ENCODE measurements at places on chromosomes 7 and 10.

DNA sequence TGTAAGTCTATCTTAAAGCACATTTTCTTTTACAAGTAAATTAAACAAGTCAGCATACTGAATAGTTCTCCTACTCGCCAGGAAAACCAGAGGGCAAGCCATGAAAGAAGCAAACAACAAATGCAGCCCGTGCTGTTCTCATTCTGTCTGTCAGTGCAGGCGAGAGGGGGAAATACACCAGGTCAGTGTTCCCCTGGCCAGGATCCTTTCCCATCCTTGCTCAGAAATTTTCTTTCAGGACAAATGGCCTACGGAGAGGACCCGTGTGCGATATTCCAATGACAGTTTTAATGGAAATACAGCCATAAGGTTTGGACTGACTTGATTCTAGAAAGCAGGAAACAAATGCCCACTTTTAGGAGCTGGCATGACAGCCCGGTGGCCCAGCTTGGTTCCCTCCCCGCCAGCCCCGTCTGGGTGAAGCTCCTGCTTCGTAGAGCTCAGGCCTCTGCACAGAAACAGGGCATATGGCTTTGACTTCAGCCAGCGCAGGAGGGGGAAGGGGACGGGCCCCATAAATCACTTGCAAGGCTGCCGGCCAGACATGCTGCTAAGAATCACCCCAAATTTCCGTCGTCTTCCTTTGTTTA is 67.8 kb downstream of the FRMD4A start:
- DNase-seq, result no peak

DNA sequence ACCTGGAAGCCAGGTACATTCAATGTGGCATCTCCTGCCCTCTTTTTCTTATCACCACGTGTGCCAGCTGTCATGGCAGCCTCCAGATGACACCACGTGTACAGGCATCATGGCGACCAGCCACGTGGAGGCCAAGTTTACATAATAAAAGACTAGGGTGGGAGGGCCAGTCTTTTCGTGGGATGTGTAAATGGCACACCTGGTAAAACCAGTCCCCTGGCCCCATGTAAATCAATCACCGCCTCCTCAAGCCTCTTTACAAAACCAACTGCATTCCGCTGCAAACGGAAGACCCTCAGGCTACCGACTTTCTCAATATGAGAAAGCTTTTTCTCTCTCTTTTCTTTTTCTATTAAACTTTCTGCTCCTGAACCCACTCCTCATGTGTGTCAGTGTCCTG is 65.1 kb upstream of the PHF14 start:
- DNase-seq, result peak; percentile 46

GRCh38 chr10:52197098-52197497 is 117.0 kb upstream of the DKK1 start:
- DNase-seq, result no peak

- DNase-seq, result no peak
Observed at GRCh38 chr7:100686201-100686821, 7.7 kb downstream of the GIGYF1 start.

DNA sequence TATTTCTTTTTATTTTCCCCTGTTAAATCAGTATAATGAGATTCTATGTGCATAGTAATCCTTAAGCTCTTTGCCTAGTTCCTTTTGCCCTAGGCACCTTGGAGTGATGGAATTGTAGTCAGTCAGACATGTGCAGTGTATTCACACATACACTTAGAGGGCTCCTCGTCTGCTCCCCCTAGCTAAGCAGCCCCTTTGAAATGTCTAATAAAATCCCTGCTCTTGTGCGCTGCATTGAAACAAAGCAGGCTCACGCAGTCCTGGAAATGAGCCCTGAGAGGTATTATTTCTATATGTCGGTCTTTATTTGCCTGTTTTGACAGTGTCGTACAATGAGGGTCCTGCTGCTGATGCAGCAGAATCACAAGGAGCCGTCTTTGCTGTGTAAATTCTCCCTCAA is 258.7 kb downstream of the AUTS2 start:
- DNase-seq, result no peak

GRCh38 chr10:48485711-48486110 is 119.2 kb downstream of the ARHGAP22 start:
- DNase-seq, result no peak

- DNase-seq, result no peak
Observed at GRCh38 chr7:13879994-13880686, 109.3 kb downstream of the ETV1 start.

DNA sequence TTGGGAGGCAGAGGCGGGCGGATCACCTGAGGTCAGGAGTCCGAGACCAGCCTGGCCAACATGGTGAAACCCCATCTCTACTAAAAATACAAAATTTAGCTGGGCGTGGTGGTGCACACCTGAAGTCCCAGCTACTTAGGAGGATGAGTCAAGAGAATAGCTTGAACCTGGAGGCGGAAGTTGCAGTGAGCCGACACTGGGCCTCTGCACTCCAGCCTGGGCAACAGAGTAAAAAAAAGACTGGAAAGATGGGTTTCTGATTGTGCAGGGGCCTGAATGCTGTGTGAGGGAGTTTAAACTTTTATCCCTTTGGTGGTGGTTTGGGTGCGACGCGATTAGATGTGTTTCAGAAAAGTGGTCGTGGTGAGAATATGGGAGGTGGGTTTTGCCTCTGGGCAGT is 1.8 kb downstream of the CHST12 start:
- DNase-seq, result no peak

DNA sequence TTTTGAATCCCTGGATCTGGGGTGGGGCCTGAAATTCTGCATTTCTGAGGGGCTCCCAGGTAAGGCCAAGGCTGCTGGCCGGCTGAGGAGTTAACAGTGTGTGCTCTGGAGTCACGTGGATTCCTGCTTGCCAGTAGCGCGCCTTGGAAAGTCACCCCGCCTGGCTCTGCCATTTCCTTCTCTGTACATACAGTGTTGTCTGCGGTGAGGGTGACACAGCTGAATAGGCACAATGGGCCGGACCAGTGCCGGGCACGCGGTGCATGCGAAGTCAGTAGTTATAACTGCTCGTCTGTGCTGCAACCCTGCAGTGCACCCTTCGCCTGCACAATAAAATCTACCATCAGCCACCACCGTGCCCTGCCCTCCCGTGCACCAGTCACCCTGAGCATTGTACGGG is 68.0 kb upstream of the EEPD1 start:
- no peak for DNase-seq

GRCh38 chr10:77381750-77382149 is 255.9 kb downstream of the KCNMA1 start:
- DNase-seq, result no peak

GRCh38 chr7:32030904-32031692 is 39.1 kb downstream of the PDE1C start:
- no peak for DNase-seq

DNA sequence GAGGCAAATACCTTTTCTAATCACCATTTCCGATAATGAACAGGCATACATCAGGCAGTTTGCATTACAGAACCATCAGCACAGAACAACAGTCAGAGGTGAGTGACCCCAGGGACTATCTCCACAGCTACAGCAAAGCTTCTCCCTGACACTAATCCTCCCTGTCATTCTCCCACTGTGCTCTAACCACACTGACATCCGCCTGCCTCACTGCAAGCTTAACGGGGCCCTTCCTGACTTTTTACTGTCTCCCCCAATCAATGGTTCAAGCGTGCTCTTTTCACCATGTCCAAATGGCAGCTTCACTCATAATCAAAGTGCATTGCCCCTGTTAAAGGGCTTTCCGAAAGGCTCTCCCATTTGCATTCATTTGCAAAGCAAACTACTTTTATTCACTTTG is 196.3 kb downstream of the DNAJC1 start:
- DNase-seq, result peak; percentile 79

DNA sequence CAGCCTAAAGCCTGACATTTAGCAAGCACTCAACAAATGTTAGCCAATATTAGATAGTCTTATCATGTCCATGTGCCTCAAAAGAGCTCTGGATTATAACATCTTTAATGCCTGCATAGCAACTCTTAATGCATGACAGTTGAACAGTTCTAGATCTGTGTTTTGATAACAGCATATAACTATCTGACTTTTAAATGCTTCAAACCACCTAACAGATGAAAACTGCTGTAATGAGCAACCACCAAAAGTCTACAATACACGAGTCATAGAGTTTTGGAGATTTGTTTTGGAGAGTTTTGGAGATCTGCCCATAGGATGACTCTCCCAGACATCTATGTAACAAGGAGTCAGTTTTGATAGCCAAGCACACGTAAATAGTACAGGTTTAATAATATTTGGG is 227.3 kb downstream of the TWIST1 start:
- DNase-seq, result no peak

DNA sequence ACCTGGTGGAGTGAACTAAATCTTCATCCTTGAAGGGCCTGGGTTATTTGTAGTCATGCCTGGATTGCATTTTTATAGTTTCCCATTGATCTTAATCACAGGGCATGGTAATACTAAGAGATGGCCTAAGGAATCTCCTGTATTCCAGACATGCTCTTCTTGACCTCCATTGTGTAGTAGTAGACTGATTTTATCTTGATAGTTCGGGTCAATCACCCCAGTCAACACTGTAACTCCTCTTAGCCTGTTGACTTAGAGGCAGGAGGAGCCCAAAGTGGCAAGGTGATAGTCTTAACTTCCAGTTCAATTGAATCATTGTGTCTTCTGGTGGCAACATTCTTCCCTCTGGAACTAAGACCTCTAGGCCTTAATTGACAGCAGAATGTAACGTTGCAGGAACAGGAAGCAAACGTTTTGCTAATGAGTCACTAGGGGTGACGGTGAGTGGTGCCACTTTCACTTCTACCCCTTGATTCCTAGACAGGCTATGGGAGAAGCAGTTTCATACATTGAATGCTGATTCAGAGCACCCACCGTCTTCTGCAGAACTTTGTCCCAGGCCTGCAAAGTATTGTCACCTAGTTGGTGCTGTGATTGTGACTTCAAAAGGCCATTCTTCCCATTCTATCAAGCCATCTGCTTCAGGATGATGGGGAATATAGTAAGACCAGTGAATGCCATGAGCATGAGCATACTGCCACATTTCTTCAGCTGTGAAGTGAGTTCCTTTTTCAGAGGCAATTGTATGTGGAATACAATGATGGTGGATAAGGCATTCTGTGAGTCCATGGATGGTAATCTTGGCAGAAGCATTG is 24.0 kb upstream of the PAPSS2 start:
- DNase-seq, result no peak

- no peak for DNase-seq
Observed at GRCh38 chr10:57948796-57949195, 318.9 kb downstream of the IPMK start.

DNA sequence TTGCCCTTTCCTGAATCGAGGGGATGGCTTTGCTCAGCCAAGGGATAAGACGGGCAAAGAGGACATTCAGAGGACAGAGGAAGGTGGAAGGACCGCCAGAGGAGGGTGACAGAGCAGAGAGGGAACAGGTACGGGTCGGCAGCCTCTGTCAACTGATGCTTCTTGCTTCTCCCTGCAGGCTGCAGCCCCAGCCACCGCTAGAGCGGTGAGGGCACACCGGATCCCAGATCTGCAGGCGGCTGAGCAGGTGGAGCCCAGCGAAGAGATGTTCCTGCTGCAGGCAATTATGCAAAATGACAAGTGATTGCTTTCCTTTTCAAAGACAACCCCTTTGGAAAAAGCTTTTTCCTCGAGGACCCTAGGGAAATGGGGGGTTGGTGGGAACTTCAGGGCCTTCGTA is 181.9 kb upstream of the ANKRD30A start:
- no peak for DNase-seq

GRCh38 chr7:89914711-89915110 is 239.6 kb upstream of the STEAP1 start:
- DNase-seq, result peak; percentile 39

DNA sequence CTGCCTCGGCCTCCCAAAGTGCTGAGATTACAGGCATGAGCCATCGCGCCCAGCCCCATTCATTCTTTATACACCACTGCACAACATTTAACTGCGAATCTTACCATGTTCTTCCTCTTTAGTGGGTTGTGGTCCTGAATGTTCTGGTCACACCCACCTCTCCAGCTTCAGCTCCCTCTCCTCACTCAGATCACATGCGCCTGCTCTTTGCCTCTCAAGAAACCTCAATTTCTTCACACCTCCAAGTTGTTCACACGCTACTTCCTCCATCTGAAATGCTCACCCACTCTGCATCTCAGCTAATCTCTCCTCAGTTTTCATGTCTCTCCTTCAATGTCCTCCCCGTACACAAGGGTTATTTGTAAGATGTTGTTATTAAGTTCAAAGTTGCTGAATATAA is 2.4 kb upstream of the PRR15 start:
- DNase-seq, result no peak

DNA sequence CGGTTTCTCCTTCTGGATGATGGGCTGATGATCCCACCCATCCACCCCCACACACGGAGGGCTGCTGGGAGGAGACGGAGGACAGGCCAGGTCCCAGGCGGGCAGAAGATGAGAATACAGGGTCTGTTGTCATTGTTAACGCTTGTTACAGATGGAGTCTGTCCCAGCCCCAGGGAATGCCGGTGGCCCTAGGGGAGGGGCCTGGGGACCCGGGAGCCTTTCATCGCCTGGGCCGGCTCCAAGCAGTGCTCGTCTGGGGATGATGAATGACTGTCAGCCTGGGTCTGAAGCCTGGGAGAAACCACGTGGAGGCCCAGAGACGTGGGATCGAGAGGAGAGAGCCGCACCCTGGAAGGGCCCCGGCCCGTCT is 69.2 kb downstream of the UNCX start:
- DNase-seq, result no peak

DNA sequence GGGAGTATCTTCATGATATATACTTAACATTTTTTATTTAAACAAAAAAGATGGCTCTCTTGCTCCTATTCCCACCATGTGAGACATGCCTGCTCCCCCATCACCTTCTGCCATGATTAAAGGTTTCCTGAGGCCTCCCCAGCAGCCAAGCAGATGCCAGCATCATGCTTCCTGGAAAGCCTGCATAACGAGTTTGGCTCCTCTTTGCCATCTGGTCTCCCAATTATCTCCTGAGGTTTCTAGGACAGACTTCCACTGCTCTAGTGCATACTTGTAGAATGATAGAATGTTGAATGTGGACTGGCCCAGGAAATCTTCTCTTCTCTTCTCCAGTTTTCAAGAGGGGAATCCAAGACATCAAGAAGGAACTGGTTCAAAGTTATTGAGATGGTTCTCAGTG is 45.9 kb upstream of the ELAPOR2 start:
- DNase-seq, result no peak

DNA sequence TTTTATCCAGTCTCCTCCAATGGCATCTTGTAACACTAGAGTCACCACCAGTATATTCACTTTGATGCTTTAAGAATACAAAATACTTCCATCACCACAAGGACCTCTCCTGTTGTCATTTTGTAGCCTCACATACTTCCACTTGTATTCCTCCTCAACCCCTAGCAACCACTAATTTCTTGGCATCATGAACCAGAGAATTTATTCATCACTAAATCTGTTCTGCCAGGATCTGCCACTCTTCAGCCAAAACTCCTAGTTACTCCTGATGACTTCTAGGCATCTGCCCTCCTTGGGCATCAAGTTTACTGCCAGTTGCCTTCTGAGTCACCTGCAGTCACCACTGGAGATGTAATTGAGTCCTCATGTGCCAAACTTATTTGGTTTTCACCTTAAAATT is 906.8 kb downstream of the CNTNAP2 start:
- DNase-seq, result no peak

GRCh38 chr10:61486738-61487396 is 33.7 kb upstream of the TMEM26 start:
- no peak for DNase-seq
